ENCODE measurements at places on chromosomes 7 and 10.

DNA sequence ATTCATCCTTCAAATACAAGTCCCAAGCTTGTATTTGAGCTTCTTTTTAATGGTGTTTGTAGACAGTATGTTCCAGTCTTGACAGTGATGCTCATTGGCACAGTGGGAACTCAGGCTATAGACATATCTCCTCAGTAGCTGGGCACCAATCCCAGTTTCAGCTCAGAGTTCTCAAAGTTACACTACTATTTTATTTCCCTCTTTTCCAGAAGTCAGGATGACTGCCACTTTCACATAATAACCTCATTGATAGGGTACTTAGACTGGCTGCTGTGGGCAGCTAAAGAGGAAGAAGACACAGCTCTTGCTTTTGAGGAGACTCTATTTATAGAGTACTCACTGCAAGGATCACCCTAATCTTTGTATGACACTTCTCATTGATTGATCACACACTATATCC is 2.4 kb downstream of the GBF1 start:
- peak; percentile 58 for DNase-seq

DNA sequence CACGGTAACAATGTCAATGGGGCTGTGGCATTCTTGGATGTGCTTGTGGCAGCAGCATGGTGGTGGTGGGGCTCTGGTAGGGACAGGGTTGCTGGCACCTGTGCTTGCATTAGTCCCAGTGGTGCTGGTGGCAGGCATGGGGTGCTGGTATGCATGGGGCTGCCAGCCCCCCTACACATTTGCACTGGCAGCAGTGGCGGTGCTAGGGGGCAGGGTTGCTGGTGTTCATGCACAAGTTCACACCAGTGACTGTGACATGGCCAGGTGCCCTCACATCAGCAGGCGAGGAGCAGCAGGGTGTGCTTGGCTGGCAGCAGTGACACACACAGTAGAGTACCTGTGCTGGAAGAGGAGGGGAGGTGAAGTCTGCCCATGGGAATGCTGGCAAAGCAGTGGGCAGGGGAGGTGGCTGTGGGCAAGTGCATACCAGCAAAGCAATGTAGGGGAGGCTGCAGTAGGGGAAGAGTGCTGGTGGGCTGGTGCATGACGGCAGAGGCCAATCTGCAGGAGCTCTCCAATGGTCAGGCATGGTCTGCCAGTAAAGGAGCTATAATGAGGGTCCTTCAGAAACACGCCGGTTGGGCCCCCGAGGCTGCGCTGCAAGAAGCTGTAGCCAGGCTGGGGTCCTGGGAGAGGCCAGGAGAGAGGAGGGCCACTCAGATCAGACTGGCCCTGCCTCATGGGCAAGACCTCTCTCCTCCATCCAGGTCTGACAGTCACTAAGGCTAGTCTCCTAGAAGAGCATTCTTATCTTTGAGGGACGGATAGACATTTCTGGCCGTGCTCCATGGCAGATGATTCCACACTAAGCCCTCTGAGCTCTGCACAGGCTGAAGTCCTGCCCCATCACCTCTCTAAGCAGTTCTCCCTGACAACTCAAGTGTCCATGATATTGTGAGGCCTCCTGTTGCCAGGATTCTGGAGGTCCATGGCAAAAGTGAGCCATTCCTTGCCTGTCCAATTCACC is 406.4 kb downstream of the SEMA3D start:
- no peak for DNase-seq

DNA sequence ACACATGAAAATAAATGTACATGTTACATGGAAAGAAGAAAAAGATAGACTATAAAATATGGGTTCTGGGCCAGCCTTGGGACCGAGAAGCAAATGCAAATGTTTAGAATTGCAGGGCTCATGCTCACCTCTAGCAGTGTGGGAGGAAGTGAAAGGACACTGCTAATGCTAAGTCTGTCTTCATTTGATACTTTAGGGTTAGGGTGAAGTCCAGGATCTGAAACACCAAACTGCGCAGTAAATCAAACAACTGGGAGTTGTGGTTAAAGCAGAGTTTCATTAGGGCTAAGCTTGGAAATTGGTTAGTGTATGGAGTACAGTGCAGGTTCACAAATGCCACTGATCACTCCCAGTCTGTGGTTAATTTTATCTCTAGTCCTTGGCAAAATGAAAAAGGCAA is 73.2 kb upstream of the PDK4 start:
- no peak for DNase-seq

GRCh38 chr10:29343607-29344038 is 54.8 kb downstream of the LYZL1 start:
- no peak for DNase-seq

DNA sequence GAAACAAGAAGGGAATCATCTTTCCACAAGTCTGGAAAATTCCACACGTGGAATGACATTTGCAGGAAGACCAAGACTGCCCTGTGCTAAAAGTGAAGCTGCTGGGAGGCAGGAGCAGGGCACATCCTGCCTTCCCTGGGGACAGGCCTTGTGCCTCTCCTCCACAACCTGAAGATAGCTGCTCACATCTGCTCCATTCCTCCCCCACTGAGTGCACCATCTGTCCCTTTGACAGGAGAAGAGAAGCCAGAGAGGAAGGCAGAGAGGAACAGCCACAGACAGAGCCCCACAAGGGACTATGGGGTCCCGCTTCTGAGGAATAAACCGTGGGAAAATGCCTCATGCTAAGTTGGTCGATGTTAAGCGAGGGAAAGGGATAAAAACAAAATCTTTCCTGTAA is 15.9 kb upstream of the FAM171A1 start:
- DNase-seq, result peak; percentile 23

DNA sequence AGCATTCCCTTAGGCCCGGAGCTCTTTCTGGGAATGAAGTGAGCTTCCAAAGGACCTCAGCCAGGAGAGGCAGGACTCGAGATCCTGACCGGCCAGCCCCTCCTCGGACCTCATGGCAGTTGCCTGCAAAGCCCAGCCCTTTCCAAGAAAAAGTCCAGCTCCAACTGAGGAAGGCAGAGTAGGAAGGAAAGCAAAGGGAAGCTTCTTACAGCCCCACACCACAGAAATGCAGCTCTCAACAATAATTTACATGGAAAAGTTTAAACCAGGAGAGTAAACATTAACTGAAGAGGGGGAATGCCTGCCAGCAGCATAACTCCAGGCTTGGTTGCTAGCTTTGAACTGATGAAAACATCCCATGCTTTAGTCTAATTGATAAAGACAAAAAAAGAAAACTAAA is 153.9 kb upstream of the PFKP start:
- no peak for DNase-seq

- DNase-seq, result no peak
Measured at GRCh38 chr7:130087364-130087763, 17.0 kb downstream of the KLHDC10 start.

- no peak for DNase-seq
Measured at GRCh38 chr10:127720142-127720541, 16.8 kb upstream of the FOXI2 start.

DNA sequence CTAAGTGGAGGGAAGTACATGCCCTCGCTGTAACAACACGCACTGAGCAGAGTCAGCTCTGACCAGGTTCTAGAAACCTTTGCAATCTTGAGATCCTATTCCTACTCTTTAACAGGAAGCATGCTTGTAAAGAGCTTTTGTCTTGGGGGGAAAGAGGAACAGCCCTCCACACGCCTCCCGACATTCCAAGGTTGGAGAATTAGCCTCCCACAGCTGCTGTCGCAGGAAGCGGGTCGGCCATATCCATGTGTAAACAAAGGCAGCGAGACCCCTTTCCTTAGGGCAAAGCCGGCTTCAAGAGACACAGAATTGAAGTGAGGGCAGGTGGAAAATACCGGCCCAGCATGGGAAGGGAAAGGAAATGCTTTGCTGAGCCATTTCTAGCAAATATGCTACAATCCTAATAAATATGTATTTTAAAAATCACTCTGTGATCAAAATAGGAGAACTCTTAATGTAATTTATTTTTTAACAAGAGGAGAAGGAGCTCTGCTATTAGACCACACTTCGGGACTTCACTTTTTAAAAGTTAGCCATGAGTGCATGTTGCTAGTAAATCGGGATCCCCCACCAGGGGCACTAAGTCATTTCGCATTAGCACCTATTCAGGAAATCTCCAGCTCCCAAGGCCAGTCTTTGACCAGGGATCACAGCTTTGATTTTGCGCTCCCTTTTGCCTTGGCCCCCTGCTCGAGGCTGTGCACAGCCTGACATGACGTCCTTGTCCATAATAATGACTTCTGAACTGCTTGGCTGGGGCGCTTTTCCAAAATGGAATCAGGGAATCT is 55.9 kb downstream of the FAM204A start:
- DNase-seq, result no peak

DNA sequence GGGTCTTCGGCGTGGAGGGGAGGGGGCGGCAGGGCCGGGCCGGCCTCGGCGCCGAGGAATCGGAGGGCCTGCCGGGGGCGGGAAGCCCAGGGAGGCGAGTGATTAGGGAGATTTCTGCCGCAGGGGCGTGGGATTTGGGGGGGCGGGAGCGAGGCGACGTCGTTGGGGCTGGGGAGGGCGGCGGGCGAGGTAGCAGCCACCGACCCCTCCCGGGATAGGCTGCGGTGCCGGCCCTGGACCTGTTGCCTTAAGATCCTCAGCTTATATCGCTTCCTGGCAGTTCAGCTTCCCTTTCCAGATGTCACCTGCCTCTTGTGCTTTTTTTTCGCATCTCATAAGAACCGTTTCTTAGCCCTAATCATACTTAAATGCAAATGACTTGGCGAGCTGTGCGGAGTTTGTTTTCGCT is 655 bp downstream of the LMTK2 start:
- DNase-seq, result no peak

- DNase-seq, result no peak
Measured at GRCh38 chr10:5938291-5938690, 39.1 kb downstream of the IL15RA start.

- DNase-seq, result no peak
Measured at GRCh38 chr7:112546723-112547513, 66.1 kb downstream of the LSMEM1 start.

GRCh38 chr10:102917314-102917961 is 656 bp upstream of the CNNM2 start:
- DNase-seq, result peak; percentile 76

GRCh38 chr7:141381794-141382427 is 169.3 kb upstream of the AGK start:
- DNase-seq, result peak; percentile 2

DNA sequence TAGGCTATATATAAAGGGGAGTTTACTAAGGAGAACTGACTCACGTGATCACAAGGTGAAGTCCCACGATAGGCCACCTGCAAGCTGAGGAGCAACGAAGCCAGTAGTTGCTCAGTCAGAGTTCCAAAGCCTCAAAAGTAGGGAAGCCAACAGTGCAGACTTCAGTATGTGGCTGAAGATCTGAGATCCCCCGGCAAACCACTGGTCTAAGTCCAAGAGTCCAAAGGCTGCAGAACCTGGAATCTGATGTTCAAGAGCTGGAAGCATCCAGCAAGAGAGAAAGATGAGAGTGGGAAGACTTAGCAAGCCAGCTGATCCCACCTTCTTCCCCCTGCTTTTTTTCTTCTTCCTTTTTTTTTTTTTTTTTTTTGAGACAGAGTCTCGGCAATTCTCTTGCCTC is 27.0 kb upstream of the GSDME start:
- DNase-seq, result no peak

- no peak for DNase-seq
Measured at GRCh38 chr10:128036746-128037543, 89.3 kb downstream of the MKI67 start.

- no peak for DNase-seq
Measured at GRCh38 chr10:123134343-123134914, 1.3 kb upstream of the HMX3 start.

DNA sequence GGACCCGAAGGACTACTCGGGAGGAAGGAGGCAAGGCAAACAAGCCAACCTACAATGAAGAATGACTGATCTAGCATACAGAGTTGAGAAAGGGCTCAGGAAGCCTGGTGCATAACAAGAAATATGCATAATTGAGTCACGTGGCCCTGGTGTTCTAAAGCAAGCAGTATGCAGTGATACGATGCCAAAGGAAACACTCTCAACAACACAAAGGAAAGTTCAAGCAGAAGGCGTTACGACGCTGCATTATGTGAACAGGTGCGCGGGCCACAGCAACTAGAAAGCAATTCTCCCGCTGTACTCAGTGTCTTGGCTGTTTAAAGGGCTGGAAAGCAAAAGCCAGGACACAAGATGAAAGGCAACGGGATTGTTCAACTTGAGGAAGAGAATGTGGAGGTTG is 100.8 kb downstream of the PRTFDC1 start:
- DNase-seq, result no peak

- no peak for DNase-seq
Measured at GRCh38 chr7:389911-390601, 100.1 kb downstream of the FOXL3 start.

DNA sequence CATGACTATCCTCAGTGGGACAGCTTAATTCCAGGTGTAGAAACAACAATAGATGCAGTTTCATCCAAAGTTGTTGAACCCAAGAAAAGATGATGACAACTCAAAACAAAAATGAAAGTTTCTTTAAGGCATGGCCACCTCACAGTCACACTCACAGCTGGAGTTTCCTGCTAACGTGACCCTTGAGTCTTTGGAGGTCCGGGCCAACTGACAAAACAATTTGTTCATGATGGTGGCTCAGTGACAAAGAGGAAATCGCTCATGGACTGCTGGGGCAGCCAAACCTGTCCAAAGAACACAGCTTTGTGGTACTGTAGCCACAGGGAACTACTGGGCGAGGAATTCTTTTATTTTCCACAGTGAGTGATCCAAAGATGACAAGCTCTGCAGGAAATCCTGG is 96.0 kb upstream of the JCAD start:
- peak; percentile 18 for DNase-seq

DNA sequence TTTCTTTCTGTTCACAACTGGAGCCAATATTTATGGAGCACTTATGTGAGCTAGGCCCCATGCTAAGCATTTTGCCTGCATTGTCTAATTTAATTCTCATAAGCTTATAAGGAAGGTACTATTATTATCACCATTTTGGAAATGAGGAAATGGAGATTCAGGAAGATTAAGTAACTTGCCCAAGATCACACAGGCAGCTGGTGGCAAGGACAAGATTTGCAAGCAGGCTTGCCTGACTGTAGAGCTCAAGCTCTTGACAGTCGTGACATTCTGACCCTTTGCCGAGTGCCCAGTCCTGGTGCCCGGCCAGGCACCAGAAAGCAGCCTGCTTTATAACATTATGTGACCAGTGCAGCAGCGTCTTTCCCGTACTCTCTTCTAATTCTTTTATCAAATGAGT is 38.2 kb downstream of the WNT2 start:
- DNase-seq, result no peak

DNA sequence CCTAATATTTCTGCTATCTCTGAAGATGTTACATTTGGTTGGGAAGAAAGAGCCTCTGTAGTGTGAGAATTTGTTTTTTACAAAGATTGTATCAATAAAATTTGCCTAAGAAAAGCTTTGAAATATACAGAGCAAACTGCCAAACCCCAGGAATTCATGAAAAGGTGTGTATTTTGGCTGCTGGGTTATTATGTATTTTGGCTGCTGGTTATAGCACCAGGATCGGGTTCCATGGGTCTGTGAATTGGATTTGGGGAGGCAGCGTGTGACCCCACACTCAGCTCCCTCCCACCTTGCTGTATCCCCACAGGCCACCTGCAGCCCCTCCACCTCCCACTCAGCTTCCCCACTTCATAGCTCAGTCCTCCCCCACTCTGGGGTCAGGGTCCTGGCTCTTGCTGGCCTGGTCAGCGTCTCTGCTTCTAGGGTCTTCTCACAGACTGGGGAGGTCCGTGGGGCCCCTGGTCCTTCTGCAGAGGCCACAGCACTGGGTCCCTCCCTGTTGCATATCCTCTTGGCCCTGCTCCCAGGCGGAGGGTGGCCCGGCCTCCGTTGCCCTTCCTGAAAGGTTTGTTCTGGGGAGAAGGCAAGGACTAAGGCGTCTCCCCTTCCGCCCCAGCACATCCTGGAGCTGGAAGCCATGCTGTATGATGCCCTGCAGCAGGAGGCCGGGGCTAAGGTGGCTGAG is 24.0 kb upstream of the DPYSL4 start:
- no peak for DNase-seq

GRCh38 chr7:84102213-84102612 is 92.4 kb downstream of the SEMA3A start:
- DNase-seq, result no peak
